Activated naive CD4-positive, alpha-beta T cell treated with anti-CD3 and anti-CD28 coated beads, Interleukin-2, amount 50 U/mL, for 16 hours (primary cell): ENCODE measurements at places on chromosomes 13 and 19.

DNA sequence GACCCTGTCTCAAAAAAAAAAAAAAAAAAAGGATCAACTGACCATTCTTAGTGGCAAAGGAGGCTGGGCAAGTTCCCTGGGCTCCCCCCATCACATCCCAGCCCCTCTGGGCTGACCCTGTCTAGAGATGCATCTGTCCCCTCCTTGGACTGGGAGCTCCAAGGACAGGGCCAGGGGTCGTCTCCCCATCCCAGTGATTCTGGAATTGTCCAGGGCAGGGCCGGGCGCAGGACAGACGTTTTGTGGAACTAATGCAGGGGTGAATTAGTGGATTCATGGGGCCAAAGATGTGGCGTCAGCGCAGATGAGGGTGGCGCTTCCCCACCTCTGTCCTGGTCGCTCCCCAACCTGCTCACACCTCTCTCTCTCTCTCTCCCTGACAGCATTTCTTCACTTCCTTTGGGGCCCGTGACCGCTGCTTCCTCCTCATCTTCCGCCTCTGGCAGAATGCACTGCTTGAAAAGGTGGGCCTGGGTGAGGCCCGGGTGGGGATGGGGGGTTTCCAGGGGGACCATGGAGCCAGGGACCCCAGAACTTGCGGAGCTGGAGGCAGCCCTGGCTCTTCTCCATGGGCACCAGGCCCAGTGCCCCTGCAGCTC lies 11.1 kb downstream of the GRAMD1A start:
- no peak for DNase-seq

GRCh38 chr19:35462476-35462953 lies 14.5 kb downstream of the FFAR2 start:
- DNase-seq: no peak

GRCh38 chr19:37593996-37594303 lies 642 bp downstream of the ZNF571 start:
- no peak for DNase-seq

DNA sequence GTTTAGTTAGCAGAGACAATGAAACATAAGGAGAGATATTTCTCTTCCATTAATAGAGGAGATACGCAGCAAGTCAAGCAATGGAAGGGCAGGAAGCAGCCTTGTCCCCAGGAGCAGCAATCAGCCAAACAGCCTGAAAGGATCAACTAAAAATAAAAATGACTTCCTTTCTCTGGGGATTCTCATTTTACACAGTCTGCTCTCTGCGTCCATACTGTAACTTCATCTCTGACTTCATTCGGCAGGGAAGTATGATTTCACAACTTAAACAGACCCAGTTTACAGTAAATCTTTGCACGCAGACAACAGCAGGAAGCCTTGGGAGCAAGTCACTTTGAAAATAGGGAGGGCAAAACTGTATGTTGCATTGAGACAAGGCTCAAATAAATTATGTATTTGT lies 826.7 kb downstream of the DIAPH3 start:
- DNase-seq: no peak

GRCh38 chr13:26568132-26568815 lies 10.8 kb downstream of the WASF3 start:
- no peak for DNase-seq

GRCh38 chr13:74919914-74920313 lies 562.1 kb downstream of the TBC1D4 start:
- DNase-seq: no peak

- DNase-seq: no peak
Measured at GRCh38 chr19:6076675-6077463, 33.4 kb downstream of the RFX2 start.

DNA sequence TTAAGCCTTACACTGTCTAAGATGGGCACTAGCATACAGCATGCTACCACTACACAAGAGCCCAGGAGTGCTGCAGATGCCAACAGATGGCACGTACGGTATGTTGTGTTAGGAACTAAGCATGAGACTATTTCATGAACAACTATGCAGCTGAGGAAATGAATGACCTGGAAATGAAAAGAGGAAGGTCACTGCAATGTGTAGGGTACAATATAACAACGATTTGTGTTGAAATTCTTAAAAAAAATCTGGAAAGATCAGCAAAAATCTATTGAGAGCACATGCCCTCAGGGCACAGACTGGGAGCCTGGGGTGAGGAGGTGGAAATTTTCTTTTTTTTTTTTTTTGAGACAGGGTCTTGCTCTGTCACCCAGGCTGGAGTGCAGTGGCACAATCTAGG lies 14.4 kb downstream of the HAUS8 start:
- no peak for DNase-seq

DNA sequence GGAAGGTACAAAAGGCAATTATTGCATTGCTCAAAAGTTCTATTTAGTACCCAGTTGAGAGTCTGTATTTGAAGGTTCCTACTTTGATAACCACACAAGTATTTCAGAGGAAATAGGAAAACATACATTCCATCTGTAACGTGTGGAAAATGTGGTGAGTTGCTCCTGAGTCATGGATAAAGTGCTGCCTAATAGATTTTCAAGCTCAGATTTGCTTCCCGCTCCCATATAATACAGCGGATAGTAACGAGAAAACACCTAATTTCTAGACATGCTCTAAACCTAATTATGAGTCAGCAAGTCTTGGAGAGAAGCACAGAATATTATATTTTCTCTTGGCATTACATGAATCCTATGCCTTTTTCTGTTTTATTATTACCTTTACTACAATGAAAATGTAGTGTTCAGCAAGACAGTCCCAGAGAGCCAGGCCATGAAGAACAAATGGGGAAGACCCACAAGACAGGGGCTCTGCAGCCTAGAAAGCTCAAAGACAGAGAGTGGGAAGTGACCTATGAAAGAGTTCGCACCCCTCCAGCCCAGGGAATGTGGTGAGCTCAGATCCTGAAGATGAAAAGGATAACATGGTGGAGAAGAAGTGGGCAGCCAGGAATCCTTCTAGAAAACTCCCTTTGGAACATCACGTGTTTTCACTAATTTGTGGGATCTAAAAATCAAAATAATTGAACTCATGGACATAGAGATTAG lies 116.1 kb downstream of the STARD13 start:
- DNase-seq: no peak

- DNase-seq: no peak
Measured at GRCh38 chr13:60351326-60351725, 45.7 kb upstream of the TDRD3 start.

DNA sequence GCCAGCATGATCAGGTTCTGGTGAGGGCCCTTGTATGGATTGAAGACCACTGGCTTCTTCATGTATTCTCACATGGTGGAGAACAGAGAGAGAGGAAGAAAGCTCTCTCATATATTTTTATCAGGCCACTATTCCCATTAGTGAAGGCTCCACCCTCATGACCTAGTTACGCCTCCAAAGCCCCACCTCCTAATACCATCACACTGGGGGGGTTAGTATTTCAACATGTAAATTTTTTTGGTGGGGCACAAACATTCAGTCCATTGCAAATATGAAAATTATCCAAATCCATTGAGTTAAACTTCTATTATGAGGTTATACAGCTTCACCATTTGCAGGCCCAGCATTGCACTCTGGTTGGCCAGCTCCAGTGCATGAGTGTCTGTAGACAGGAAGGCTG lies 33.2 kb upstream of the RBM26 start:
- DNase-seq: no peak

- peak; percentile 94 for DNase-seq
Measured at GRCh38 chr13:30408319-30409101, 13.8 kb upstream of the UBE2L5 start.

- DNase-seq: no peak
Measured at GRCh38 chr19:54247106-54247930, 4.7 kb upstream of the LILRA6 start.

DNA sequence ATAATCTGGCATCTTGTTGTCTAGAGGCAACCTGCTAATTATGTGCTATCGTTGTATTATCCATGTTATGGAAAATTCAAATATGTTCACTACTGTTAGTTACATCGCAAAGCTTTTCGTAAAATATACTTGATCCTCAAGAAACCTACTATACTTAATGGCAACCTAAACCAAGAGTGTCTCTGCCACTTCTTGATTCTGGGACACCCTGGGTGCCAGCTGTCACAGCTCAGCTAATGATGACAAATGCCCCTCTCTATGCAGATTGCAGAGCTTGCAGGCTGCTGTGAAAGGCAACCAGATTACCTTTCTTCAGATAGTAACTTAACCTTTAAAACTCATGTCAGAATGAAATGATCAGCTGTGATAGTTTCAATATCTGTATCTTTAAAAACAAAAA lies 8.9 kb upstream of the MAB21L1 start:
- DNase-seq: no peak

DNA sequence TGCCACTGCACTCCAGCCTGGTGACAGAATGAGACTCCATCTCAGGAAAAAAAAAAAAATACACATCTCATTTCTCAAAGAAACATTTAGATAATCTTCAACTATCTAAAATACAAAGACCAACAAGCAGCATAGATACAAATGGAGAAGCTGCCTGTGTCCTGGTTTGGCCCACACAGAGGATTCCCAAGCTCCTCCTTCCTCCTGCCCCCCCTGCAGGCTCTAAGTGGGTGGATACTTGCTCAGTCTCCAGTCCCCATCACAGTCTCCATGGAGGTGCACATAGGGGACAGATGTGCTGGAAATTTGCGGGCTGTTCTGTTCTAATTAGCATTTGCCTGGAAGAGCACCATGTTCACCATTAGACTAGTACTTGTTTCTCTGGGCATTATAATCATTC lies 59.9 kb downstream of the ABCC4 start:
- no peak for DNase-seq

- peak; percentile 9 for DNase-seq
Measured at GRCh38 chr13:77918391-77919245, at the start of gene EDNRB. Gene EDNRB (minus strand): TSS chr13:77918831. CDS start chr13:77918573, 258 bp downstream.

- DNase-seq: no peak
Measured at GRCh38 chr19:42069619-42070351, at the start of gene GRIK5. Gene GRIK5 (minus strand): TSS chr19:42070206. CDS start chr19:42065770, 4,436 bp downstream.

DNA sequence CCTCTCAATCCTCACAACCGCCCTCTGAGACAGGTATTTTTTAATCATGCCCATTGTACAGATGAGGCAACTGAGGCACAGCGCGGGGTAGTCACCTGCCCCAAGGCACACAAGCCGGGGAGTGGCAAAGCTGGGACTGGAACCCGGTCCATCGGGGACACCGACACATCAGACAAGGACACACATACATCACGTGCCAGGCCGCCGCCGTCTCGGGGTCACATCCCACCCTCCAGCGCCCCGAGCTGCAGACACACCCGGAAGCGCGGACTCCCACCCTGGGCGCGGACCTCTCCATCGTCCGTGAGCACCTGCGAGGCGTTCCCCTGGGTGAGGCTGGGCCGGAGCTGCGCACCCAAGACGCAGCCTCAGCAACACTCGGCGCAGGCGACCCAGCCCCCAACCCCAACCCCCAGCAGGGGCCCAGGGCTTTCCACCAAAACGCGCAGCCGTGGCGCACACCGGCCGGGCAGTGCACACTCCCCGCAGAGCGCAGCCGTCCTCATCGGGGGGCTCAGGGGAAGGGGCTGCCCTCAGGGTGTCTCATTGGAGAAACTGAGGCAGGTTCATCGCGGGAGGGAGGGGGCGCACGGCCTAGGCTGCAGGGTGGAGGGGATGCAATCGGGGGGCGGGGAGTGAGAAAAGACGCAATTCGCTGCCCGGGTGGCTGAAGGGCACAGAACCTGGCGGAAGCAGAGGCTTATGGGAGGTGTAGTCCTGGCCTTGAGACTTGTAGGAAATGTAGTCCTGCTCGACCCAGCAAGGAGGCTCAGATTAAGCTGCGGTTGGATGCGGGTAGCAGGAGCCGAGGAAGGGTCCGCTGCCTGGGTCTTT lies 1.9 kb upstream of the LMTK3 start:
- DNase-seq: peak; percentile 78

- DNase-seq: no peak
Measured at GRCh38 chr13:75071395-75071794, 410.6 kb downstream of the TBC1D4 start.

GRCh38 chr13:46126552-46127357 lies 21.9 kb upstream of the CPB2 start:
- DNase-seq: peak; percentile 69

GRCh38 chr13:76164290-76164689 lies 528.2 kb downstream of the LMO7 start:
- DNase-seq: no peak

- peak; percentile 49 for DNase-seq
Measured at GRCh38 chr19:8017808-8018207, 12.4 kb upstream of the ELAVL1 start.

DNA sequence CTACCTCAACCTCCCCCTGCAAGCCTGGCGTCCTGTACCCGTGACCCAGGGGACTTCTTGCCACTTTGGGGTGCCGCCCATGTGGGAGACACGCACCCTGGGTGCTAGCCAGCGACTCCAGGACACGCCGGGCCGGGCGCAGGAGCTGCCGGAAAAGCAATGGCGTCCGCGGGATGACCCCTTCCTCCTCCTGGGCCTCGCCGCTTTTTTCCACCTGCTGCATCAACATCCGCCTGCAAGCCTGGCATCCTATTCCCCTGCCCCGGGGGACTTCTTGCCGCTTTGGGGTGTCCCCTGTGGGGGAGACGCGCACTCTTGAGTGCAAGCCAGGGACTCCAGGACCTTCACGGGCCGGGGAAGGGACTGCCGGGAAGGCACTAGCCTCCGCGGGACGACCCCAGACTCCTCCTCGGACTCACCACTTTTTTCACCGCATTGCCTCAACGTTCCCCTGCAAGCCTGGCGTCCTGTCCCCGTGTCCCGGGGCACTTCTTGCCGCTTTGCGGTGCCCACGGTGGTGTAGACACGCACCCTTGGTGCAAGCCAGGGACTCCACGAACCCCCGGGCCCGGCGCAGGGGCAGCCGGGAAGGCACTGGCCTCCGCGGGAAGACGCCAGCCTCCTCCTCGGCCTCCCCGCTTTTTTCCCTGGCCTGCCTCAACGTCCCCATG lies 237.8 kb downstream of the TUBA3C start:
- DNase-seq: no peak

- no peak for DNase-seq
Measured at GRCh38 chr13:100483841-100484381, 104.7 kb downstream of the GGACT start.

- DNase-seq: no peak
Measured at GRCh38 chr19:55158848-55159749, 1.6 kb upstream of the TNNI3 start.

DNA sequence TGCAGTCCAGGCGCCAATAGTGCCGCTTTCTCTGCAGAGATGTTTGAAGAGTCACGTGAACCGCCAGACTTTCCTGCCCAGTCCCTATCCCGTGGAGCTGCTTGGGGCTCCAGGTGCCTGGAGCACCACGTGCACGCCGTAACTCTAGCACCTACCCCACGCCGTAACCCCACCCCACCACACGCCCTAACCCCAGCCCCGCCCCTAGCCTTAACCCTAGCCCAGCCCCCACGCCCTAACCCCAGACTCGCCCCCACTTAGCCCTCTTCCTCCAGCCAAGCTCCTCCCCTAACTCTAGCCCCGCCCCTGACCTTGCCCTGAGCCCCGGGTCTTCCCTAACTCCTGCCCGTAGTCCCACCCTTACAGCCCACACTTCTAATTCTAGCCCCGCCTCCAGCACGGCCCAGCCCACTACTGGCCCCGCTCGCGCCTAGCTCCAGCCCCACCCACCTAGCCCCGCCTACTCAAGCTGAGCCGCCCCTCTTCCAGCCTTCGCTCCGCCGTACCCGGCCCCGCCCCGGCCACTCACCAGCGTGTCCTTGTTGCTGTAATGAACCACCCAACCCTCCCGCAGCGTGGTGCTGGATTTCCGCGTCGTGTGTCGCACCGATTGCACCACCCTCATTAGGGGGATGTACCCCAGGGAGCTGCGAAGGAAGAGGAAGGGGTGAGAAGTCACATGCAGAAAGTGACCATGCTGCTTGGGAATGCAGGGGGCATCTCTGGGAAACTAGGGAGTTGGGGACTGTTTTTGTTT lies 19.5 kb downstream of the PRKD2 start:
- DNase-seq: no peak
